ENCODE measurements at places on chromosomes 4 and X. TPM values are rescaled to one million over a fixed set of nuclear protein-coding genes. Genes with fewer than 3 reads are reported as not detected.

Gene DGKK
- total RNA-seq = not detected

Gene FBXL5
- 93.5 TPM for total RNA-seq

DNA sequence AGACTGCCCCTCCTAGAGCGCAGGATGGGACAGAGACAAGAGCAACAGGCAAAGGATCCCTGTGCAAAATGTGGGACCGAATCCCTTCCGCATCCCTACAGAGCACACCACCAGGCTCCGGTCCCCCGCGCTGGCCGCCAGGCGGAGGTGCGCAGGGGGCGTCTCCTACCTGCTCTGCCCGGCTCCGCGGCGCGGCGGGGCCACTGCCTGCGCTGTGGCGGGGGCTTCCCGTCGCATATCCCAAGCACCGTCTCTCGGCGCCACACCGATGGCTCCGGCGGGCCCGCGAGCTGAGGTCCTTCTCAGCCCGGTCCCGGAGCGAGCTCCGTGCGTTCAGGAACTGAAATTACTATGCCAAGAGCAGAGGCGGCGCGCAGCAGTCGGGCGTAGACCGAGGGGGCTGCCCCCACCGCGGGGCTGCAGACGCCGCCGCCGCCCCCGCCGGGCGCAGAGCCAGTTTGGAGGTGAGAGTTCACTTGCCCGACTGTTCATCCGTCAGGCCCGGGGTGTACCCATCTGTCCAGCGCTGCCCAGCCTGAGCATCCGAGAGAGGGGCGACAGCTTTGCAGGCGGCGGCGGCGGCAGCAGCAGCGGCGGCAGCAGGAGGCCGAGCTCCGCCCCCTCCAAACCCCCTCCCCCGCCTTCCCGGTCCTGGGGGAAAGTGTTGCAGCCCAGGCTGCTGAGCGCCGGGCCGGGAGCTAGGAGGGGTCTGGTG is at the start of gene GPRIN3:
Gene GPRIN3, minus strand, starts transcription at position 355 of the 715 bp plus-strand sequence. CDS start 57,690 bp downstream, outside the sequence.
- peak; percentile 32 for DNase-seq

GRCh38 chrX:129721870-129722269 is 16.9 kb upstream of the XPNPEP2 start:
- no peak for DNase-seq

- DNase-seq = no peak
Measured at GRCh38 chr4:24070117-24070516, 180.3 kb upstream of the PPARGC1A start.

DNA sequence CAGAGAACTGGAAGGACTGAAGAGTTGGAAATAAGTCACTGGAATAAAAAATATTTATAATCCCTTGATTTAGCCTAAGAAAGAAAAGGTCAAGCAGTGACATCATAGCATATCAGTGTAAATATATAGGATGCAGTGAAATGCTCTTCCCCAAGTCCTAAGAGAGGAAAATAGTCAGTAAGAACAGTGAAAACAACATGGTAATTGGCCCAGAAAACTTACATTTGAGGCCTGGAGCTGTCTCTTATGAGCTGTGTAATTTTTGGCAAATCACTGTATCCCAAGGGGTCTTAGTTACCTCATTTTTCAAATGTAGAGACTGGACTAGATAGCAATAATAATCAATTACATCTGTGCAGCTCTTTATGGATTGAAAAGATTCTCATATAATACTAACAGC is 255.7 kb upstream of the AR start:
- no peak for DNase-seq

DNA sequence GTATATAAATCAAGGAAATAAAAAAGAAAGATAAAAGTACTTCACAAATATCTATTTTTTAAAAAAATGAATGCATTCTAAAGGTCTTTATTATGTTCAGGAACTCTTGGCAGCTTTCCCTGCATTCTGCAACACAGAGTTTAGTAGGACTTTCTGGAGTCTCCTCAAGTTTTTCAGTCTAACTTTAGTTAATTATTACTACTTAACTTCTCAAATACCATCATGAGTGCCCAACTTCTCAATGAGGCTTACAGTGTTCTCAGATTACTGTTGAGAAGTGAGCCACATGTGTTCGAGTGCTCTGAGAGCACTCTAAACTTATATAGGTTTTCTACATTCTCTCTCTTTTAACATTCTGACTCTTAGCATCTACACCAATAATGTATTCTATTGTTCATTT is 1852.9 kb upstream of the PCDH10 start:
- DNase-seq = no peak

GRCh38 chrX:14964500-14964899 is 91.3 kb downstream of the MOSPD2 start:
- no peak for DNase-seq

DNA sequence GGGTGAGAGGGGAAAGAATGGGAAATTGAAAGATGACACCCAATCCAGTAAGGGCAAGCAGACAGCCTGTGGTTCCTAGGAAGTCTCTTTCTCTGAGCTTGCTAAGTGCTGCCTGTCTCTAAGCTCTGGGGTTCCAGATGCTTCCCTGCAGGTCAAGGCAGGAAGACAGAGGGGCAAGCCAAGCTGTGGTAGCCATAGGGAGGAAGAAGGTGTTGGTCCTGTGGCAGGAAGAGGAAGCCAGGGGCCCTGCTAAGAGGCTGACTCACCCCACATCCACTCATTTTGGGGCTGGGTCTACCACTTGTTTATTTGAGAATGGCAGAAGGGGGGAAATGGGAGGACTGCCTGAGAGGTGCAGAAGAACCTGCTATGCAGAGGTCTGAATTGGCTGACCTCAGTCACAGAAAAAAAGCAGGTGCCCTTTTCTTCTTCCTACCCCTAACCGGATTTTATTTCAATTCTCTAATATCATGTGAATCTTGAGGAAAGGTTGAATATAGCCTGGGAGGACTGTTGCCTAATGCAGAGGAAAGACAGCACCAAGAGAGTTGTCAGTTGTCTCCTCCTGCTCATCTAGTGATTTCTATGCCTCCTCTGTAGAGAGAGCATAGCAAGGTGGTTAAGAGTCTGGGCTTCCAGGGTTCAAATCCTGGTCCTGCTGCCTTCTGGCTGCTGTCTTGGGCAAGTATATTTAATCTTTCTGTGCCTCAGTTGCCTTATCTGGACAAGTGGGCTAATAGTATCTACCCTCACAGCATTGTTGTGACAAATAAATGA is 27.4 kb downstream of the HOPX start:
- DNase-seq = no peak

DNA sequence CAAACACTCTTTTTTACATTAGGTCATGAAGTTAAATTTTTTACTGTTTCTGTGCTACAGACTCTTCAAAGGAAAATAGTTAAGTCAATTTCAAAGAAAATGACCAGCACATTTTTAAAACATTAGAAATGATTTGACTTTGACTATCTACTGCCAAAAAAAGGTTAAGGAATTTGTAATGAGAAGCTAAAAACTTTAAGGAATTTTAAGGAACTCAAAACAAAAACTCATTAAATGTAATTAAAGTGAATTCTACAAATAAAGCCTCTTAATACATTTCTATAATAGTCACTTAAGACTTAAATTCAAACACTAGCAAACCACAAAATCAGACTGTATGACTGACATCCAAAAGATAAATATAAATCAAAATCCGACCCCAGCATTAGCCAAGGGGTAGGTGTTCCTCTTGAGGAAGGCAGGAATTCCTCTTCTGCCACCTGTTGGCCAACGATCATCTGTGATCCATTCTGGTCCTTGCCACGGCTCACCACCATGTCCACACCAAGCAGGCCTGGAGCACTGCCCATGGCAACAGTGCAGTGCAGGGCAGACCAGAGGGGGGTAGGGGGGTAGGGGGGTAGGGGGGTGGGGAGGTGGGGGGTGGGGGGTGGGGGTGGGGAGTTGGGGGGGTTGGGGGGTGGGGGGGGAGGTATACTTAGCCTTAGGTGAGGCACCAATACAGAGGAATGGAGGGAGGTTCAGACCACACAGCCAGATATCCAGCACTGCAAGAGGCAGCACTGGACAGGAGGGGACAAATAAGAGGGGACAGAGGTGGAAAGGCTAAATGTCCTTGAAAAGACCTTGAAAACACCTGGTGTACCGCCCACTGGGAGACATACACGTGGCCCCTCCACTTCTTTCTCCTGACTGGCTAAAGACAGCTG is 287.4 kb downstream of the CHIC1 start:
- peak; percentile 37 for DNase-seq

- no peak for DNase-seq
Measured at GRCh38 chrX:46819136-46819535, 17.7 kb upstream of the RP2 start.

Measured in mucosa of gallbladder (tissue), 1 donor.